ENCODE measurements at places on chromosomes 3 and 15.
A peak's percentile ranks its signal among the peaks of the same experiment; 100 is the strongest.

DNA sequence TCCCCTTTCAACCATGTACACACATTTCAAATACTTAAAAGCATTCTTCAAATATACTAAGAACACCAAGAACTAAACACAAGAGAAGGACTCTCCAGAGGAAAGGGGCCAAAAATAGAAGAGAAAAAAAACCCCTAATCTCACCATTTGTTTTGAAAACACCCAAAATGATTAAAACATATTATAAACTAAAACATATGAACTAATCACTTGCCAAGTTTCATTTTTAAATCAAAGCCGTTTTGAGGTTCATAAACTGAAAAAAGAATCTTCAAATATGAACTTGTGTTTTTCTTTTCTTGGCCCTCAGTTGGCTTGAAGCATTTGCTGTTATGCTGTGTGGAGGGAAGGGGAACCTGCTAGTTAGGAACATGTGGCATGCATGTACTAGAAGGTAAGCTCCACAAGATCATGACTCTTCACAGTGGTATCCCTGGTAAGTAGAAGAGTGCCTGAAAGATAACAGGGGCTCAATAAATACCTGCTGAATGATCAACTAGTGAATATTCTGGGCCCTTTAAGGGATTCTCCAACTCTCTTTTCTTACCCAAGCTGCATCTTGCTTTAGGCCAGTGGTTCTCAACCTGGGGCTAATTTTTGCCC, 224.5 kb downstream of the TIGIT start:
- no peak for DNase-seq

- DNase-seq, result peak; percentile 11
These were observed 25.0 kb downstream of the LSM3 start for GRCh38 chr3:14203521-14204079.

DNA sequence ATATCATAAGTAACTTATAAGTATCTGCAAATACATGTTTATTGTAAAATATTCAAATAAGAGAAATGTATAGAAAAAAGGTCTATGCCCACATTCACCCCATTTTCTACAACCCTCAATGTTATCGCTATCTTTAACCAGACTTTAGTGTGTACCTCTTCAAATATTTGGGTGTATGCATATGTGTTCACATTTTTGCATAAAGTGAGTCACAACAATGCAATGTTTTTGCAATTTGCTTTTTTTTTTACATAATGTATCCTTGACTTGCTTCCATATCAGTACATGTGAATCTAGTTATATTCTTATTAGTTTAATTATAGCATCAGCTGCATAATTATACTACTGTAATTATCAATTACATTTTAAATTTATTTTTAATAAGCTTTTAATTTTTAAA, 117.3 kb upstream of the LYSMD4 start:
- no peak for DNase-seq

GRCh38 chr15:81758818-81759284, 287.0 kb downstream of the MEX3B start:
- DNase-seq, result no peak

GRCh38 chr3:172096881-172097420, 57.6 kb downstream of the FNDC3B start:
- DNase-seq, result no peak

Data from stimulated activated naive CD4-positive, alpha-beta T cell treated with Interleukin-2 at 50 U/mL for 16 hours (primary cell).